ENCODE measurements at places on chromosomes 16 and 17.

DNA sequence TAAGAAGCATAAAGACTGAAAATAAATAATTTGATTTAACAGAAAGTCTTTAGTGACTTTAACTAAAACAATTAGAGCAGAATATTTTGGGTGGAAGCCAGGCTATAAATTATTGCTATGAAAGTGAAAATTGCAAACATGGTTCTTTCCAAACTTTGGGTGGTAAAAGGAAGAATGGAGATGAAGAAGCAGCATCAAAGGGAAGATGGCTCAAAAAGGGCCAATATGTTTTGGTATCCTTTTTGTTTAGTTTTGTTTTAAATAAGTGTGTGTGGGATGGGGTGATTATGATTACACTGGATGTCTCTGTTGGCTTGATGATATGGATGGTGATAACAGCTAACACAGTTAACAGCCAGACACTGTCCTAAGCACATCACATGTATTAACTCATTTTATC, 153.7 kb downstream of the CYB561 start:
- DNase-seq, result no peak

DNA sequence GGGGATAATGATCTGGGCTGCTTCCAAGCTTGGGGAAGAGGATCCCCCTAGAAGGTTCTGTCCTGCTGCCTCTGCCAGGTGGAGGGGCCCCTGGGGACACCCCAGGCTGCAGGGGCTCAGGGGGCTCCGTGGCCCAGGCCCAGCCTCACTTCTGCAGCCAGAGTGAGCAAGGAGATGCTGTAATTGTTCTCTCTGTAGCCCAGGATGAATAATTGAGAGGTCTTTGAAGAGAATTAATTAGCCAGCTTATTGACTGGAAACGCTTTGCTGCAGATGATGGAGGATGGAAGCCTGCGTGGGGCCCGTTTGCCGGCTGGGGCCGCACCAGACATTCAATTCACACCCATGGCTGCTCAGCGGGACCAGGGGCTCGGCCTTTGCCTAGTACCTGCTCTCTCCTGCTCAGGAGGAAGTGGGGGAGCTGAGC, 38.5 kb downstream of the TMEM235 start:
- DNase-seq, result no peak

- DNase-seq, result no peak
Measured at GRCh38 chr16:17939723-17940122, 396.8 kb downstream of the NPIPA8 start.

GRCh38 chr16:89708481-89708931, 7.0 kb upstream of the SPATA2L start:
- no peak for DNase-seq

DNA sequence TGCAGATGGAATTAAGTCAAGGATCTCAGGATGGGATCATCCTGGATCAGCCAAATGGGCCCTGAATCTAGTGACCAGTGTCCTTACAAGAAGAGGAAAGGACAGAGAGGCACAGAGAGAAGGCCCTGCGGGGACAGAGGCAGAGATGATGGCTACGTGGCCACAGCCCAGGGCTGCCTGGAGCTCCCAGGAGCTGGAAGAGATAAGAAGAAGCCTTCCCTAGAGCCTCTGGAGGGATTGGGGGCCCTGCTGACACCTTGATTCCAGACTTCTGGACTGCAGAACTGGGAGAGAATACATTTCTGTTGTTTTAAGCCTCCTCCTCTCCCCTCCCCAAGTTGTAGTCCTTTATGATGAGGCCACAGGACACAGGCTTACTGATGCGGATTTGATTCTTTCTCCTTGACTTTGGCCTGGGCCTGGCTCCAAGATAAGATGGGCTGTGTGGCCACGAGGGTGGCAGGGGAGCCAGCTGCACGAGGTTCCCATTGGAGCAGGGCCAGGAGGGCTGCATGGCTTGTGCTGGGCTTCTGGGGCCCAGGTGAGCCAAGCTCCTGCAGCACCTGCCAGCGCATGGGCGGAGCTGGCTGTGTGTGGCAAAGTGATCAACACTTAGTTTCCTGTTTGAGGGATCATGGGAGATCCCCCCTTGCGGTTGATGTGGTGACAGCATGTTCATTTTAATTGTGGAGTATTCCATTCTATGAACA, 146.1 kb downstream of the IRF8 start:
- DNase-seq, result no peak

DNA sequence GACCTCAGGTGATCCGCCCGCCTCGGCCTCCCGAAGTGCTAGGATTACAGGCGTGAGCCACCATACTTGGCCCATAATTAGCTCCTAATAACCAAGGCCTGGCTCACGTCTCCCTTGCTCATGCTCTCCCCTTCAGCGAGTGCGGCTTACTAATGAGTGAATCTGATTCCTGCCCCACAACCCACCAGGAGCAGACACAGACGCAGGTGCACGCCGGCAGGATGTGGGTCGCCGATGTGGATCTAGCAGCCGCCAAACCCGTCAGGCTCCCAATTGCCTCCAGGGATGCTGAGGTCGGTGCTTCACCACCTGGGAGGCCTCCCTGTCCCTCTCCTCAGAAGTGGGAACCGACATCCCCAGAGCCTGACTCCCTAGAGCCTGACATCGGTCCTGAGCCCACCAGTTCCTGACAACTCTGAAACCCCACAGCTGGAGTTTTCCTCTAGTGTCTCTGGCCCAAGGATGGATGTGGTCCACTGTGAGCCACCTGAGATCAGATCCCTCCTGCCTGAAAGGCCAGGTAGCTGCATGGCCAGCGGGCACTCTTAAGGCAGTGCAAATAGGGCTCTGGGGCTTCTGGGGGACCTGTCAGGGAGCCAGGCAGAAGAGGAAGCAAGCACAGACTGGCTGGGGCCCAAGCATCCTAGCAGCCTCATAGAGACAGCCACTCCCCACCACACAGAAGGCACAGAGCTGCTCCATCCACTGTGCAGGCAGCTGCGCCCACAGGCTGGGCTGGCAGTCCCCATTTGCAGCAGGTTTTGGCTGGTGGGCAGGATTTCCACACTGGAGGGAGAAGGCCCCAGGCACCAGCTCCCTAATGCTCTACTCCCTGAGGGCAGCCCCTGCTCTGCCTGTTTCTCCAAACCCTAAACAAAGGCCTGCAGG, 10.8 kb downstream of the EXOC7 start:
- no peak for DNase-seq

DNA sequence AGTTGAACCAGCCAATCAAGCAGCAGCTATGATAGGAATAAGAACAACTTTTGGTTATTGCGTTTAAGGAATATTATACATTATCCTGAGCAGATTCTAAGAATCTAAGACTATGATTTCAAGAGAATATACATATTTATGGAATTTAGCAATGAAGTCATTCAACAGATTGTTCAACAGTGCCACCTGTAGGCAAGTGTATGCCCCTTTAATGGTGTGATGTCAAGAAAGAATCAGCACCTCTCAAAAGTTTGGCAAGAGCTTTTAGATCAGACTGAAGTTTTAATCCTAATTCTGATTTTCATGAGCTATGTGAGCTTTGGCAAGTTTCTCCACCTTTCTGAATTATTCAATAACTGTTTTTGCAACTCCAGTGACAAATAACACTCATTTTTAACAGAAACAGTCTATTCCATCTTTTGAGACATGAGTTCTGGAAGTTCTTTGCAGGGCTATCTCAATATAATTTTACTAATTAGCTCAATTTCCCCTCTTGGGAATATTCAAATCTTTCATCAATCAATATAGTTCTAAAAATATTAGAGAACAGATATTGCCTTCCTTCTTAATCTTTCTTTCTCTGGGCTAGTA, 474.3 kb upstream of the TOM1L1 start:
- peak; percentile 14 for DNase-seq

DNA sequence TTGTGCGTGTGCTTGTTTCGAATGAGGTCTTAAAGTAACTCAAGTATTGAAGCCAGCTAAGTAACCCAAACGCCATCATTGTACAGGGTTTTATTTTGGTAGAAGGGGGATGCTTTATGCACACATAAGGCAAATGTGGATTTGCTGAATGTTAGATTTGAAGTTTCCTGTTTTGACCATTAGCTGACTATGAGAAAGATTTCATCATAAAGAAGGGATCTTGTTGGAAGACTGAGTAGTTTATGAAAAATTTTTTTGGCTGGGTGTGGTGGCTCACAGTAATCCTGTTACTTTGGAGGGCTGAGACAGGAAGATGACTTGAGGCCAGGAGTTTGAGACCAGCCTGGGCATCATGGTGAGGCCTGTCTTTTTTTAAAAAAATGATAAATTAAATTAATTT, 10.0 kb upstream of the ZFP3 start:
- DNase-seq, result no peak

DNA sequence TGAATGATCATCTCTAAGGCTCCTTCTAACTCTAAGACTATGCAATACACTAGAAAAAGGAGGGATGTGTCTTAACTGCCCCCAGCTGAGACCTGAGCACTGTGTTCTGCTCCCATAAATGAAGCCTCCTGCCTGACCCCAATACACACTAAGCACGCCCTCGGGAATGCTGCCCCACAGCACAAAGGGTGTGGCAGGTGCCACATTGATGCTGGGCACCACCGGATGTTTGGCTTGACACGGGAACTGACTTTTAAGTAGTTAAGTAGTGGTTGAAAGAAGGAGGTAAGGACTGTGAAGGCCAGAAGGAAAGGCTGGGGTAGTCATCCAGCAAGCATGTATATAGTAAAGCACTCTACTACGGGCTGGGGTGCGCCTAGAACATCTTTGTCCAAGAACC, 4.0 kb downstream of the GSDMA start:
- DNase-seq, result no peak
